Cerebellar nuclear complex (tissue), 1 donor: ENCODE measurements at places on chromosomes 5 and 9.

GRCh38 chr9:133080161-133080560 lies 18.4 kb downstream of the CEL start:
- DNase-seq, result no peak

DNA sequence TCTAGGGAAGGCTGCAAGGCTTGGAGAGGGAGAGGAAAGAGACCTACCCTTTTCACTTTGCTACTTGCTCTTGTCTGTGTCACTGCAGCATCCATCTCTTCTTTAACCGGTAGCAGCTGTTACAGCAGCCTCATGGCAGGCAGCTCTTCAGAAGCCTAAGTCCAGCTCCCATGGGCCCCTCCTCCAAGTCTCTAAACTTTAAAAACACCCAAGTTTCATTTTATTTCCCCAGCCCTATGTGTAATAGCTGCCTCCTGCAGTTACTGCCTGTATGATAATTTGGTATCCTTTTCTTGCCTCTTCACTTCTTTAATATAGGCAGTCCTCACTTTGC lies 313.1 kb upstream of the PIK3R1 start:
- no peak for DNase-seq

GRCh38 chr5:145673786-145674185 lies 161.4 kb downstream of the PRELID2 start:
- DNase-seq, result no peak

DNA sequence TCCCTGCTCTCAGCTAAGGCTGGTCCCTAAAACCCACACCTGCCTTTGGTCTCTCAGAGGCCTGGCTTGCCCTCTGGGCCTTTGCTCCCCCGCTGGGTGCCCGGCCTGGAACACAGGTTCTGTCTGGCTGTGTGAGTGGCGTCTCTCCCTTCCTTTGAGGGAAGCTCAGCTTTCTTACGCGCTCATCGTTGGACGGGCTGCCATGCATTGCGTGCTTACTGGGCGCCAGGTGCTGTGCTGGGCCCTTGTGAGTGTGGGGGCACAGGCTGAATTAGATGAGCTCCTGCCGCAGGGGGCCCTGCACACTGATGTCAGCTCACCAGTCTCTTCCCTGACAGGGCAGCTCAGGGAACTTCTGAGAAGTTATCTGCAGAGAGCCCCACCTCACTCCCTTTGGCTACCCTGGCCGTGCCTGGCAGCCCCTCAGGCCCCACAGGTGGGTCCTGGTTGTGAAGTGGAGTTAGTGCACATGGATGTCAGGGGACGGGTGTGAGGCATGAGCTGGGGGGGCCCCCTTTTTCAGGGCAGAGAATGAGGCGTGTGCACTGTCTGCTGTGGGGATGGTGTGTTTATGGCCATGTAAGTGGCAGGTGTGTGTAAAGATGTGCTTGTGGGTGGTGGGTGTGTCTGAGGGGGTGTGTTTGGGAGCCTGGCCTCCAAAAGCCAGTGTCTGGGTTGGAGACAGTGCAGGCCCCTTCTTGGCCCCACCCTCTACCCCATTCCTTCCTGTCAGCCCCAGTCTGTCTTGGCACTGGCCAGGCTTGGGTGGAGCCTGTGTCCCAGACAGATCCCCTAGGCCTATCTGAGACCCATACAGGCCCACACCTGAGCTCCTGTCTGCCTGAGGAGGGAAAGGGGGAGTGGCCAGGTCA lies 7.5 kb upstream of the RMND5B start:
- DNase-seq, result no peak

DNA sequence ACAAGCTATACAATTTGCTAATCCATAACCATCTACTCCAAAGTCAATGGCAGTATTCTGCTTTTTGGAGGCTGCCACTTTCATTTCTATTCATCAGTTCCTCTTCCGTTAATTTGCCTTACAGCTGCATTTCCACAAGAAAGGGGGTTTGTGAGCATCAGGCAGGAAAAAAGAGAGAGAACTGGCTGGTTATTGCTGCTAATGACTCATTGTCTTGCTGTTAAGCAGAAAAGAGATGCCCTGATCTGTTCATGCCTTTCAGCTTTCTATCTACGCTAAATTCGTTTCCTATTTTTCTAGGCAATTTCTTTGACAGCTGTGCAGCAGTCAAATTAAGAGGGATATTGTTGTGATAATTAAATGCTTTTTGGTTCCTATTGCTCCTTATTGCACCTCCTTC lies 65.9 kb upstream of the GNAQ start:
- DNase-seq, result no peak
